Left forelimb (tissue), 1 donor: ENCODE measurements at places on chromosomes 2 and 18.

DNA sequence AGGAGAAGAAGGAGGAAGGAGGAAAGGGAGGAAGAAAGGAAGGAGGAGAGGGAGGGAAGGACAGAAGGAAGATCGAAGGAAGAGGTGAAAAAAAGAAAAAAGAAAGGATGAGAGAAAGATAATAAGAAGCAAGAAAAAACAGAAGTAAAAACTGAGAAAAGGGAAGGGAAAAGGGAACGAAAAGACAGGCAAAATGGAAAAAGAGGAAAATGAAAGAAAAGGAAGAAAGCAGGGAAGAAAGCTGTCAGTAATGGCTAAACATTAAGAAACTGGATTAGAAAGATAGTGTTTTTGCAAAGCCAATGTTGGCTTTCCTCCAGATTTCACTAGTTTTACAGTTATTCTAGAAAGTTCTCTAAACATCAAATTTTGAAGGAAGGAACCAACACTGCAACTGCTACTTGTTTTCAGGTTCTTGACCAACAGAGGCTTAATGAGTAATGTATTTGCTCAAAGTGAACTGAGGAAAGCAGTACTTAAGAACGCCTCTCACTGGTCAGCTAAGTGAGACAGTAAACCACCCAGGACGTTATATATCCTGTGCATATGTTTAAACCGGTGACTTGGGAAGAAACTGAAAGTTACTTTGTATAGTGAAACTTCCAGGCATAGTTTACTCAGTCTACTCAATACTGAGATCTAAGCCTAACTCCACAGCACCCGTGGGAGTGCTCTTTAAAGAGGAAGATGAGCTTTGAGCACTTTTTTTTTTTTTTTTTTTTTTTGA is 286.2 kb upstream of the TRIB2 start:
- no peak for DNase-seq

- no peak for DNase-seq
These were observed 28.3 kb downstream of the PKP4 start for GRCh38 chr2:158484892-158485556.

GRCh38 chr2:106030287-106031268 is 163.5 kb downstream of the UXS1 start:
- DNase-seq: peak; percentile 72

DNA sequence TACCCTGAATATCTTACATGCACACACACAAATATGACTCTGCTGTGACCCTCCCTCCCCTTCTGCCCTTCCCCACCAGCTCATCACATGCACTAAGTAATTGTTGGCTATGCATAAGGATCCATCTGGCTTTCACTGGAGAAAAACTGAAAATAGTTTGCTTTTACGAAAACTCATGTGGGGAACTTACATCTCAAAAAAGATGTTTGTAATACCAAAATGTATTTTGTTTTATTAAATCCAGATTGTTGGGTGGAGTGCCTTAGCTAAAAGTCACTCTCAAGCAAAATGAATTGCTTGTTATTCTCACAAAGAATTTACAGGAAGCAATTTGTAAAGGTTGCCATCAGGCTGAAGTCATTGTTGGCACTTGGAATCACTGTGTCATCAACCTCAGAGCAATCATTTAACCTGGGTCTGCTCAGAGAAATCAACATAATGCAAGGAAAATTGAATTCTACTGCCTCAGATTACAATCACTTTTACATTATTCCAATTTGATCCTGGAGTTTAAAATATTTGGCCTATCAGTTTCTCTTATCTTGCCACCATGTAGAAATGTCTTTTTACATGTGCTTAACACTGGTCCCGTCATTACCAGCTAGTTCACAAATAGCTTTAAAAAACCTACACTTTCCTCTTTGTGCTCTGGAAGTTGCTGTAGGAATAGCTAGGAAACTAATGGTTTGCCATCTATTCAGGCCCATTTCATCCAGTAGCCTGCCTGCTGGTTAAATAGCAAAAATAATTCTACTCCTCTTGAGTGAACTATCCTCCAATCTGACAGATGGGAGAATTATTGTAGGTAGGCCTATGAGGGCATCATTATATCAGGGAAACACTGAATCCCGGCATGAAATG is 90.3 kb upstream of the TMEM17 start:
- no peak for DNase-seq

GRCh38 chr2:110819711-110820110 is 87.3 kb downstream of the ACOXL start:
- DNase-seq: no peak

- no peak for DNase-seq
These were observed 750.6 kb upstream of the SALL3 start for GRCh38 chr18:78228974-78229373.

GRCh38 chr2:11571170-11571569 is 37.3 kb downstream of the GREB1 start:
- peak; percentile 9 for DNase-seq

GRCh38 chr2:197071213-197071612 is 144.7 kb upstream of the PGAP1 start:
- DNase-seq: no peak

- DNase-seq: no peak
These were observed 390.1 kb upstream of the TRIB2 start for GRCh38 chr2:12326449-12327190.
